Astrocyte of the hippocampus (primary cell): ENCODE measurements at places on chromosomes 6 and 20.

DNA sequence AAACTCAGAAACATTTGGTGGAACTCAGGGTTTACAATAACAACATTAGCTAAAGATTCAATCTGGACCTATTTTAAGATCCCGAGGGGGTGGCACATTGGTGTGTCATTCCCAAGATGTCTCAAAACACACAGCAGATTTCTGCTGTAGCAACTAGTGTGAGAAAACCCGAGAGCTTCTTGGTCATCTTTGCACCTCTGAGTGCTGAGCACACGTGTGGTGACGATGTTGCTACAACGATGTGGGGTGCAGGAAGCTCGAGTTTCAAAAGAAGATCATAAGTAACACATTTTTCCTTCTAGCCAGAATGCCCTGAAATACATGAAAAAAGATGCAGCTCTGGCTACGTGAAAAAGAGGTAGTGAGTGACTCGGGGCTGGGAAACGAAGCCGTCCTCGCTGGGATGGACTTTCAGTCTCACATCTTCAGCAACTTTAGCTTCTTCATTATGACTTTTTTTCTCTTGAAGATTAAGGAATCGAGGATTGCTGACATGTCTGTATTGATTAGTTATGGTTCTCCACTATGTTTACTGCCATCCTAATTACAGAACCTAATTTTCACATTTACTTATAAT, 1.5 kb downstream of the RAMACL start:
- DNase-seq: no peak

DNA sequence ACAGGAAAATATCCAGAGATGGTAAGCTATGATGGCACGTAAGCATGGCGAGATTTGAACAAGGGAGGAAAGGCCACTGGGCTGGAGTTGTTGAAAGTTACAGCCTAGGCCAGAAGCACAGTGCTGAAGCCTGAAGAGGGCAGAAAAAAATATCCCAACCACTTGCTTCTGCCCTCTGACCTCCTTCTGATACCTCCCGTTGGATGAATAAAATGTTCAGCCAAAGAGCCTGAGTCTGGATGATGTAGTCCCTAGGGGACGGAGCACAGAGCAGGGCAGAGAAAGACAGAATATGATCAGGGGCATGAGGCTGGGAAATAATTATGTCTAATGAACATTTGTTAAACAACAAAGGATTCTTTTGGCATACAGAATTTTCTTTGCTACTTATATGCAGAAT, 19.7 kb downstream of the KLHL31 start:
- DNase-seq: no peak

- no peak for DNase-seq
These were observed 1.6 kb downstream of the DBNDD2 start for GRCh38 chr20:45409521-45410272.

GRCh38 chr6:130632897-130633296, 194.3 kb upstream of the SMLR1 start:
- no peak for DNase-seq

DNA sequence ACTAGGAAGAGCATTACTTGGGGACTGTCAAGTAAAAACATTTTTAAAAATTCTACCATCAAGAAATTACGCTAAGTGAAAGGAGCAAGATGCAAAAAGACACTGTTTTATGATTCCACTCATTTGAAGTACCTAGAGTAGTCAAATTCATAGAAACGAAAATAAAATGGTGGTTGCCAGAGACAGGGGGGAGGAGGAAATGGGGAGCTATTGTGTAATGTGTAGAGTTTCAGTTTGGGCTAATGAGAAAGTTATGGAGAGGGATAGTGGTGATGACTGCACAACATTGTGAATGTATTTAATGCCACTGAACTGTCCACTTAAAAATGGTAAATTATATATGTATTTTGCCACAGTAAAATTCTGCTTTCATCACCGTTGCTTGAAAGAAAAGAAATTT, 83.8 kb downstream of the UST start:
- DNase-seq: no peak

DNA sequence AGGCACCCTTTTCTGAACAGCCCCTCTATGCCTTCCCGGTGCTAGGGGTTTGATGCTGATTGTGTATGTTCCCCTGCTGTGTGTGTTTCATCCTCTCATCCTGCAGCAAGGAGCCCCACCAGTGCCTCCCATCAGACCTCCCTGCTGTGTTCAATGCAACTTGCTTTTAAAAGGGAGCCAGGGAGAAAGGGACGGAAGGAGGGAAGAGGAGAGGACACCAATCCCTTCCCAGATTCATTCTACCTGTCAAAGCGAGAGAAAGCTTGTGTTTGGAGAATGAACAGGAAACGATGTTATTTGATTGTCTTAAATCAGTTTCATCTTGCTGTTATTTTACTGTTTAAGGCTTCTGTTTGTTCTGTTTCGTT, 259.2 kb downstream of the ADGB start:
- no peak for DNase-seq

GRCh38 chr6:169978615-169979161, 227.3 kb downstream of the ERMARD start:
- peak; percentile 28 for DNase-seq

GRCh38 chr6:109255087-109255486, 127.2 kb downstream of the CD164 start:
- no peak for DNase-seq

DNA sequence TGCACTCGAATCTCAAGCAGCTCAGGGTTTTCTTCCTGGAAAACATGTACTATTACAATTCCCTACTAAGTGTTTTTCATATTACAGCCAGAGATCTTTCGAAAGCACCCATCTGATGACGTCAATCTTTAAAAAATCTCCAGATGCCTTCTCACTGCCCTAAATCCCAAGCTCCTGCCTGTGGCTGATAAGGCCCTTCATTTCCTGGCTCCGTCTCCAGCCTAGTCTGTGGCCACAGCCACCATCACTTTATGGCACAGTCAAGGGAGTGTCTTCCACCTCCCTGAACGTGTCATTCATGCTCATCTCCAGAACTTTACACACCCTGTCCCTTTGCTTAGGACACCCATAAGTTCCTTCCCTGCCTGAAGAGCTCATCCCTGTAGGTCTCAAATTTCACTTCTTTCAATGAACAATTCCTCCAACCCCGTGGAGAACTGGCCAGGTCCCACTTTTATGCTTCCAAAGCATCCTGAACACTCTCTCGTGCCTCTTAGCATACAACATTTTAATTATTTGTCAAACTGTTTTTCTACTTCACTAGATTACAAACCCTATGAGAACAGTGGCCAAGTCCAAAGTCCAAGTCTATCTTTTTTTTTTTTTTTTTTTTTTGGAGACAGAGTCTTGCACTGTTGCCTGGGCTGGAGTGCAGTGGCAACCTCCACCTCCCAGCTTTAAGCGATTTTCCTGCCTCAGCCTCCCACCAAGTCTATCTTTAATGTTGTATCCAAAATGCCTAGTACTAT, 106.1 kb upstream of the AGPAT4 start:
- DNase-seq: no peak
